ENCODE measurements at places on chromosomes 16 and 17. TPM values are rescaled to one million over a fixed set of nuclear protein-coding genes. Genes with fewer than 3 reads are reported as not detected.

RCVRN gene
- total RNA-seq, result not detected

MXRA7 gene
- 101 TPM for total RNA-seq

PRSS27 gene
- 4.4 TPM for total RNA-seq

SGCA gene
- total RNA-seq, result 0.21 TPM

TP53TG3 gene
- not detected for total RNA-seq

CA10 gene
- not detected for total RNA-seq

SLC16A11 gene
- total RNA-seq, result not detected

TUBG2 gene
- total RNA-seq, result 9.0 TPM

SAP30BP gene
- total RNA-seq, result 56.6 TPM

C17orf67 gene
- 0.21 TPM for total RNA-seq

FOXL1 gene
- total RNA-seq, result 2.9 TPM

EFCAB5 gene
- total RNA-seq, result not detected

CA5A gene
- total RNA-seq, result not detected

CLDN7 gene
- total RNA-seq, result 86.7 TPM

MNT gene
- 14.8 TPM for total RNA-seq

SLC43A2 gene
- 20.9 TPM for total RNA-seq

ADORA2B gene
- 41.3 TPM for total RNA-seq

FNDC8 gene
- total RNA-seq, result not detected

RRN3 gene
- total RNA-seq, result 34.1 TPM

ZNF19 gene
- 0.42 TPM for total RNA-seq

RGS11 gene
- 0.56 TPM for total RNA-seq

SEPTIN12 gene
- not detected for total RNA-seq

CLEC18B gene
- total RNA-seq, result not detected

MYH3 gene
- total RNA-seq, result 0.35 TPM

CLEC18A gene
- total RNA-seq, result 0.05 TPM

MPDU1 gene
- 153 TPM for total RNA-seq

CPD gene
- total RNA-seq, result 119 TPM

TNFRSF13B gene
- not detected for total RNA-seq

KRT40 gene
- total RNA-seq, result not detected

All from airway epithelial cell (primary cell).